ENCODE measurements at places on chromosomes 4 and X.

GRCh38 chr4:174681723-174682300 is 147.2 kb downstream of the GLRA3 start:
- no peak for DNase-seq

GRCh38 chrX:132088864-132089263 is 39.0 kb downstream of the FRMD7 start:
- no peak for DNase-seq

DNA sequence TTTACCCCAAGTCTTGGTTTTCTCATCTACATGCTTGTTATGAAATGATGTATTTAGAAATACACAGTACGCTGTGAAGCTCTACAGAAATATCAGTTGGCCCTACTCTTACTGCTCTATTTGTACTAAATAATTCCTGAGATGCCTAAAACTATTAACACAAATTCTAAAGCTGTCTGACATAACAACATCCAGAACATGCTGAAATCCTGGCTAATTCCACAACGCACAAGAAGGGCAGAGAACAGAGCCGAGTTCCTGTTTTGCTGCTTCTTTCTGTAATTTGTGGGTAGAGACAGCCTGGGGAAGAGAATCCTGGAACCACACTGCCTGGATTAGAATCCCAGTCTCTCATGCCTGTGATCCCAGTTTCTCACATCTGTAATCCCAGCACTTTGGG is 59.0 kb downstream of the ZNF827 start:
- no peak for DNase-seq

DNA sequence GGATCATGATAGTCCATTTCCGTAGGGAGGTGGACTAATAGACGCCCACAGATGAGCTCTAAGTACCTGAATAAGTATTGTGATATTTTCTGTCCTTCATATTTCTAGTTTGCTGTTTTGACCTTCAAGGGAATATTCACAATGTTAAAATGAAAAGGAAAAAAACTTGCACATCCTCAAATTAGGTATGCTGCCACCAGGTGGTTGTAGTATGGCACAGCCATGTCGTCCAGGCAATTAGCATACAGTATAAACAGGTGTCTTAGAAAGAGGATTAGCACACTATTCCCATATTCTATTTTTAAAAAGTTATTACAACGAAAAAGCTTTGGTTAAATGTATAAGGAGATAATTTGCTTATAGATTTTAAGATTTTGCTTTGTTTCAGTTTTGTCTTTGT is 802.0 kb downstream of the RPA4 start:
- DNase-seq = no peak

- no peak for DNase-seq
These were observed at the start of gene SH3BP2 for GRCh38 chr4:2792711-2793585. TSS of gene SH3BP2 (plus strand) at chr4:2793085. CDS start at chr4:2820618, 27,533 bp downstream.

DNA sequence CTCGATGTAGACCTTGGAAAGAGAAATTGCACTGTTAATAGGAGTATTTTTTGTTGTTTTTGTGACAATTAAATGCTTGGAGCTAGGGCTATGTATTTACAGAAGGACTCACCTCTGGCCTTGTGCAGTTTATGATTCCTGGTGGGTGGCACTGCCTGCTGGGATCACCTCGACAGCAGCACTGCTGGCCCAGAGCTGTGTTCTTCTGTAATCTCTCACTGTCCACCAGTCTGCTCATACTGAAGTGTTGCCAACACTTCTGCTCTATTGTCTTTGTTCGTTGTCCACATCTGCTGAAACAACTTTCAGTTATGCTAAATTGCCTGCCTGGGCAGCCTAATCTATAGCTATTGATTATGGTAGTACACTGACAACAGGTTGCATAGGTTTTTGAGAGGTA is 194.4 kb upstream of the ANK2 start:
- DNase-seq = no peak

DNA sequence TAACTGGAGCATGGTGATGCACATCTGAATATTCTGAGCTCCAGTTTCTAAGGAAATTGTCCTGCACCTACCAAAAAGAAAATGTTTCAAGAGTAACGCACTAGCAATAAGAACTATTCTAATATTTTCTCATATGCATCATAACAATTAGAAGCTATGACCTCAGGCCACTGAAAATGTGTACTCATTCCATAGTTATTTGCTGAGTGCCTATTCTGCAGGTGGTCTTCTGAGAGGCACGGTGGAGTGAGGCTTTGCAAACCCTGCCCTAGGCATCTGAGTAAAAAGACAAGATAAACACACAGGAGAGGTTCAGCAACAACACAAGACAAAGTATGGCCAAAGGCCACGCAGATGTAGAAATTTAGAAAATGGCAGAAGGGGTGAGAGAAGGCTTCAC is 23.7 kb downstream of the SLC10A6 start:
- DNase-seq = no peak

DNA sequence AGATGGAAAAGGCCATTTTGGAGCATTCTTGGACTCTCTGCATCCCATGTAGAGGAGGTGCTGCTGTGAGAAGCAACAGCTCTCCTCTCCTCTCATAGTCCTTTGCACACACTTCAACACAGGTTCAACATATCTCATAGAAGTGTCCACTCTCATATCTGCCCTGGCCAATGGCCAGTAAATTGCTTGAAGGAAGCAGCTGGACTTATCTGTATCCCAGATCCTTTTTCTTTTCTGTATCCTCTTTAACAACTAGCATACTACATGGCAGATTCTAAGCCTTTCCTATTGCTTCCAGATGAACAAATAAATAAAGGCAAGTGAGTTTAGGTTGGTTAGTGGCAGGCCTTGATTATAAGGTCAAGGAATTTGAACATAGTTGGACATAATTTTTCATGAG is 122.0 kb downstream of the HS6ST2 start:
- no peak for DNase-seq

DNA sequence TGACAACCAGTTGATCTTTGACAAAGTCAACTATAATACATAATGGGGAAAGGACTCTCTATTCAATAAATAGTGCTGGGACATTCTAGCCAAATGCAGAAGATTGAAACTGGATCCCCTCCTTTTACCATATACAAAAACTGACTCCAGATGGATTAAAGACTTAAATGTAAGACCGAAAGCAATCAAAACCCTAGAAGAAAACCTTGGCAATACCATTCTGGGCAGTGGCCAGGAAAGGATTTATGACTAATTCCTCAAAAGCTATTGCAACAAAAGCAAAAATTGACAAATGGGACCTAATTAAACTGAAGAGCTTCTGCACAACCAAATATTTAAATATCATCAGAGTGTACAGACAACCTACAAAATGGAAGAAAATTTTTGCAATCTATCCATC is 185.1 kb downstream of the NPNT start:
- DNase-seq = no peak

DNA sequence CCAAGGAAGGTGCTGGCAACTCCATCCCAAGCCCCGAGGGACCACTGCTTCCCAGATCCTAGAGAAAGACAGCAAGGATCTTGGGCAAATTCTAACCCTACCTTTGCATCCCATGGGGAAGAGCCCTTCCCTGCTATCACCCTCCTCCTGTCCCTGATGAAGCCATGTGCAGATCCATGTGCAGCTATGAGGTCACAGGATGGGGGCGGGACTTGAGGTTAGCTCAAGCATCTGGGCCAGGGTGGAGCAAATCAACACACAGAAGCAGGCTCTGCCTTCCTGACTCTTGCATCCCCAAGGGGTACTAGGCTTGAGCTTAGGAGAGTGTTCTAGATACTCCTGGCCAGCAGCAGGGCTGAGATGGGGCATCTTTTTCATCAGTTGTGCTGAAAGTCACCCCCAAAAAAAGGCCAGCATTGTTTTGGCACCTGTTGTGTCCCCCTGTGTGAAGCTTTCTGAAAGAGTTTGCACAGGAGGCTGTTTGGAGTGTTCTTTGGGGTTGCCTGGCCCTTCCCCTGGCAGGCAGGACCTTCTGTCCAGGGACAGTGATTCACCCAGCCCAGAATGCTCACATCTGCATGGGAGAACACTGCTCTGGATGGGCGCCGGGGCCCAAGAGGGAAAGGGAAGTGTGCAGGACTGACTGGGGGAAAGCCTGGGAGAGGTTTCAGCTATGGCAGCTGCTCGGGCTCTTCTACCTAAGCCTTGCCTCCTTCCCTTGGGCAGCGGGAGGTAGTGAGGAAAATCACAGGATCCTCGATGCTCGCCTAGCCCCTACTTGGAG is 50.8 kb downstream of the PRPS1 start:
- DNase-seq = peak; percentile 10

GRCh38 chr4:181525634-181526033 is 717.6 kb upstream of the TENM3 start:
- no peak for DNase-seq
